Heart right ventricle (tissue), 16 donors: ENCODE measurements at places on chromosomes 13 and 19. TPM values are rescaled to one million over a fixed set of nuclear protein-coding genes. Genes with fewer than 3 reads are reported as not detected.

- DNase-seq = peak; percentile 9
- no peaks in the 10 kb centered on the region for H3K27me3 ChIP-seq
- peak overlapping the region; percentile 27 for H3K4me3 ChIP-seq
- no peaks in the 10 kb centered on the region for H3K36me3 ChIP-seq
- H3K4me1 ChIP-seq = no peaks in the 10 kb centered on the region
These were observed 476.7 kb downstream of the RFC3 start for GRCh38 chr13:34294483-34295129.

DNA sequence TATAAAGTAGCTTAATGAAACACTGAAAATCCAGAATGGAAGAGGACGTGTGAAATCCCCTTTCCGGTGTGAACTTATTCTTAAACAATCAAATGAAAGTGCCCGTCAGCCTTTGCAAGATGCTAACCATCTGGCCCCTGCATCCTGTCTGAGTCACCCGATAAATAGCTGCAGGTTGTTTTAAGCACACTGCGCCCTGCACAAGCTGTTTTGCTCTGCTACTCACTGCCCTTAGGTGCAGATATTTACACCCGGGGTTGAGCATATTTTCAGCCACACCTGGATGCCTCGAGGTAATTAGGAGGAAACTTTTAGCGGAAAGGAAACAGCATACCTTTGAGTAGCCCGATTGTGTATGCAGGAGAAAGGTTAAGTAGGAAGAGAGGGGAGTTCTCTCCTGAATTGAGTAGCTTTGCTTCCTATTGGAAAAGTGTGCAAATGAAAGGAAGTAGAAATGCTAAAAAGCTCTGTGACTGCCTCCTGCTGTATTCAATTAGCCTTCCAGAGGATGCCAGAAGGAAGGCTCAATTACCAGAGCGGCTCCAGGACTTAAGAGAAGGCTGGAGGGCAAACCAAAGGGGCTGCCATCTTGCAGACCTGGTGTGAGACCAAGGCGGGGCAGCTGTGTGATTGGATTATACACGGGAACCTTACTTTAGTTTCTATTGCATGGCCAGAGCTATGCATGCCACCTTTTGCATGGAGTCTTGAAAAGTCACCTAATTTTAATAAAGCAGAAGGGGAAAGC lies 42.5 kb downstream of the IRS2 start:
- no peak for DNase-seq
- no peaks in the 10 kb centered on the region for H3K36me3 ChIP-seq
- peaks cover 17% of the 10 kb centered on the region for H3K4me1 ChIP-seq
- H3K27ac ChIP-seq = no peak overlapping the region
- H3K4me3 ChIP-seq = no peak overlapping the region
- peaks cover 4% of the 10 kb centered on the region for H3K27me3 ChIP-seq

DNA sequence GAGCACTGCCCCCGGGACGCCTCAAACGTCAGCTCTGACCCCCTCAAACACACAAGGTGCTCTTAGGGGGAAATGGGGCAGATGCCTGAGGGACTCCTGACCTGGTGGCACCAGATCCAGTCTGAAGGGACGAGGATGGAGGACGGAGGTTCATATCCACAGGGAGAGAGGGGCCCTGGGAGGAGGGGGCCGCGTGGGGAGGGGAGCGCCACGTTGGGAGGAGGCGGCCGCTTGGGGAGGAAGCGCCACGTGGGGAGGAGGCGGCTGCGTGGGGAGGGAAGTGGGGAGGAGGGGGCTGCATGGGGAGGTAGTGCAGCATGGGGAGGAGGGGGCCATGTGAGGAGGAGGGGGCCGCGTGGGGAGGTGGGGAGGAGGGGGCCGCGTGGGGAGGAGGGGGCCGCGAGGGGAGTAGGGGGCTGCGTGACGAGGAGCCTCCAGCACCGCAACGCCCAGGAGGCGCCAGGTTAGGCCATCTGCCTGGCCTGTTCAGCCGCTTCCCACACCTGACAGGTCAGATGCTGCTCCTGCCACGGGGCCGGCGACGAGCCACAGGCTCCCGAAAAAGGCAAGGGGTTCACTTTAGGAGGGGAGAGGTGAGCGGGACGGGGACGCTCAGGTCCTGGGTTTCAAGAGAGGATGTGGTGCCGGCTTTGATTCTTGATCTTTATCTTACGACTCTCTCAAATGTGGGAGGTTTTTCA lies 36.7 kb upstream of the C13orf46 start:
- no peak overlapping the region for H3K27ac ChIP-seq
- no peaks in the 10 kb centered on the region for H3K27me3 ChIP-seq

DNA sequence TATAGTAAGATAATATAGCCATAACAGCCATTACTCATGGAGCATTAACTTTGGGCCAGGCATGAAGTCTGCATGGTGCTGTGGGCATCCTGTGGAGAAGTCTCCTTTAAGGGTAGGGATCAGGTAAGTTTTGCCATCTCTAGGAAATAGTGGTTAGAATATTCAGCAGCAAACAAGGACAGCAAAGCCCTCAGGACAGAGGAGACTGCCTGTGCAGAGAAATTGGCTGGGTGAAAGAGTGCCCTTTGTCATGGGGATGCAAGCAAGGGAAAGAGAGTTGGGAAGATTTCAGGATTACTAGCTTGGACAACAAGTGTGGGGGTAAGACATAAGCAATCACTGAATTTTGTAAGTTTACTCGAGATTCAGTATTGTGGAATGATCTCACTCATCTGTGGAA lies 15.7 kb upstream of the OBI1 start:
- H3K4me3 ChIP-seq = no peak overlapping the region
- H3K36me3 ChIP-seq = no peaks in the 10 kb centered on the region
- no peak for DNase-seq
- no peaks in the 10 kb centered on the region for H3K27me3 ChIP-seq
- H3K27ac ChIP-seq = no peak overlapping the region

- no peaks in the 10 kb centered on the region for H3K4me1 ChIP-seq
- H3K27ac ChIP-seq = peak overlapping the region; percentile 95
- peak; percentile 60 for DNase-seq
- H3K36me3 ChIP-seq = no peaks in the 10 kb centered on the region
- H3K4me3 ChIP-seq = peak overlapping the region; percentile 88
These were observed 1.1 kb downstream of the FOXO1 start for GRCh38 chr13:40665126-40666044.

PLPPR3 gene
- total RNA-seq = not detected
